Left kidney (tissue), 8 donors: ENCODE measurements at places on chromosomes 12 and 14.
A peak's percentile ranks its signal among the peaks of the same experiment; 100 is the strongest.

DNA sequence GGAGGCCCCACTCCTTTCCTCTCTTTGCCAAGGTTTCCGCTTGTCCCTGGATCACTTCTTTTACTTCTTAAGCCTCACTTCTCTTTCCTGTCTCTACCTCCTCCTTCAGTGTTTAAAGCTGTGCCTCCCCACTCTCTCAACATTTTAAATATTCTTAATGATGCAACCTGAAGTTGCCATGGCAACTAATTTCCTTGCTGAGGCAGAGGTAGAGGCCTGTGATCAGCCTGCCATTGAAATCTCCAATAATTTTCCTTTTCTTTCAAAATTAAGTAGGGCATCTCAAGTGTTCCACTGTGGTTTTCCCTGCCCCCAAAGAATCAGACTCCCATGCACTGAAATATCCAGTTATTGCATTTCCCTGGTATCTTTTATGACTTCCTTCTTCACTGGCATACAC is 108.6 kb upstream of the VRK1 start:
- no peak for DNase-seq

DNA sequence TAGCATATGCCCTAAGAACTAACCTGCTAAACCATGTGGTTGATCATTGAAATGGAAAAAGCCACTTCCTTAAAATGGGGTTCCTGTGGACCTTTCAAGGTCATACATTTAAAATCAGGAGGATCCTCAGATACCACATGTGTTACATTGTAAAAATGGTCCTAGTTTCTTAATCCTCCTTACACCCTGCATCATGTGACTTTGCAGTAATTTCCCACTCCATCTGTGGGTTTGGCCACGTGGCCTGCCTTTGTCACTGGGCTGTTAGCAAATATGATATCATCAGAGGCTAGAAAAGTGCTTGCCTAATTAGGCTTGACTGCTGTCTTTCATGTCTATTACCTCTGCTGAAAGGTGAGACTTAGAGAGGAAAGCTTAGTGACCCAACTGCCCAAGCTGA is 70.7 kb downstream of the CMKLR1 start:
- DNase-seq, result no peak

- DNase-seq, result no peak
These were observed 209.5 kb upstream of the STXBP6 start for GRCh38 chr14:25259470-25259869.

GRCh38 chr12:110590806-110591326 is 7.7 kb upstream of the PPTC7 start:
- DNase-seq, result no peak

DNA sequence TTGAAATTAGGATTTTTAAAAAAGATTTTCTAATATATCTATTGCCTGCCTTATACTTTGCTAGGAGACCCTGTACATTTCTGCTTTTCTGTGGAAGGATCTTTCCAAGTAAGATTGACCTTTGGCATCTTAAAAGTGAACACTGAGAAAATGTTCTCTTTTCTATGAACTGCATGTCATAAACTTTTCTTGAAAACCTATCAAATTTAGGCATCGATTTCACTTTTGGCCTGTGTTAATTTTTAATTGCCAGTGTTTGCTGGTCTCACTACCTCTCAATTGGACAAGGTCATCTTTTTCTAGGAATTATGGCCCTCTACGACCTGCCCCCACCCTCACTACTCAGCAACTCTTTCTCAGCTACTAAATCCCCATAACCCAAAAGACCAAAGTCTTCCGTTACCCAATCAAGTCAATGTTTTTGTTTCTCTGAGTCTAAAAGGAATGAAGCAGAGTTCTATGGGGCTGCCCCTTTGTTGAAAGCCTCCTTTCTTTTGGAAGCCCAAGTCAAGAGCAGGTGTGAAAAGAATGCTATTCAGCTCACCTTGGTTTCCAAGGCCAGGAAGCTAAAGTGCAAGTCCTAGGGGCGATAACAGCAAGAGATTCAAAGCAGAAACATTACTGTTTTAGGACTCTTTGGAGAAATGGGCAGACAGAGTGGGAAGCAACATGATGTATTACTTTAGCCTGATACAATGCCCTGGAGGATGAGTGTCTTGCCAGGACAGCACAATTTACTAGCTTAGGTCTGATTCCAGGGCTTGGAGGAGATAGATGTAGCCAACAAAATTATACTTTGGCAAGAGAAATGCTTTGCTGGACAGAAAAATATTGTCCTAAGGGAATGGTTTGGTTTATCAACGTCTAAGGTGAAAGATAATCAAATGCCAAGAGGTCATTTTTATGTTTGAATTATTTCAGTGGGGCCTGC is 55.0 kb downstream of the IGF1 start:
- DNase-seq, result no peak

DNA sequence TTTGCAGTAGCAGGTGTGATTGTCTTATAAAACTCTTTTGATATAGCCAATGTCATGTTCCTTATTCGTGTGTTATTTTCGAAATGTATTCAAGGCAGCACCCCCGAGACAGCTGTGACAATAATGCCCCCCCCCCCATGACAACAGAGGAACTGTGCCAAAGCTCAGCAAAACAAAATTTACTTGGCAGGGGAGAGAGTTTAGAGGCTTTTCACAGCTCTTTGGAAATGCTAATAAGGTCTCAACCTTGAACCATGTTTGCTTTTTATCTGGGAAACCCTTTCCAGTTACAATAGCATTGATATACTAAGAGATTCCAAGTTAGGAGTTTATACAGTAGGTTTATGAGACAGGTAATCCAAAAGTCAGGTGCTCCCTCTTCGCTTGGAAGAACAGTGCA is 56.4 kb upstream of the USP44 start:
- DNase-seq, result no peak

- peak; percentile 53 for DNase-seq
These were observed 43.3 kb downstream of the GALNT8 start for GRCh38 chr12:4763549-4763948.

- DNase-seq, result no peak
These were observed 90.2 kb upstream of the TMTC2 start for GRCh38 chr12:82596483-82596882.

DNA sequence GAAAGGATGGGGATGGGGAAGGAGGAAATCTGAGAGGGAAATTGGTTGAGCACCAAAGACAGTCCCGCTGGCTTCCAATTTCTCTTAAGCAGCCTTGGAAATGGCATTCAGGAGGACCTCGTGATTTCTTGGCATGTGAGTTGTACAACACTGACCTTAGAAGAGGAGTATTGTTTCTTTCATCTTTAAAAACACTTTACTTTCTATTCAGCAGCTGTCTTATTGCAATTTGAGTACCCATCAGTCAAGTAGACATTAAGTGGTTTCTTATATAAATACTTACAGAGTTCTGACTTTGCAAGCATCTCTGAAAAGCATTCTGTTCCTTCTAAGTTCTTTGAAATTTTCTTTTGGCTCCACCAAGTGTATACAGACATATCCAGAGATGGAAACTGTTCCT is 83.2 kb downstream of the LMNTD1 start:
- DNase-seq, result peak; percentile 6

DNA sequence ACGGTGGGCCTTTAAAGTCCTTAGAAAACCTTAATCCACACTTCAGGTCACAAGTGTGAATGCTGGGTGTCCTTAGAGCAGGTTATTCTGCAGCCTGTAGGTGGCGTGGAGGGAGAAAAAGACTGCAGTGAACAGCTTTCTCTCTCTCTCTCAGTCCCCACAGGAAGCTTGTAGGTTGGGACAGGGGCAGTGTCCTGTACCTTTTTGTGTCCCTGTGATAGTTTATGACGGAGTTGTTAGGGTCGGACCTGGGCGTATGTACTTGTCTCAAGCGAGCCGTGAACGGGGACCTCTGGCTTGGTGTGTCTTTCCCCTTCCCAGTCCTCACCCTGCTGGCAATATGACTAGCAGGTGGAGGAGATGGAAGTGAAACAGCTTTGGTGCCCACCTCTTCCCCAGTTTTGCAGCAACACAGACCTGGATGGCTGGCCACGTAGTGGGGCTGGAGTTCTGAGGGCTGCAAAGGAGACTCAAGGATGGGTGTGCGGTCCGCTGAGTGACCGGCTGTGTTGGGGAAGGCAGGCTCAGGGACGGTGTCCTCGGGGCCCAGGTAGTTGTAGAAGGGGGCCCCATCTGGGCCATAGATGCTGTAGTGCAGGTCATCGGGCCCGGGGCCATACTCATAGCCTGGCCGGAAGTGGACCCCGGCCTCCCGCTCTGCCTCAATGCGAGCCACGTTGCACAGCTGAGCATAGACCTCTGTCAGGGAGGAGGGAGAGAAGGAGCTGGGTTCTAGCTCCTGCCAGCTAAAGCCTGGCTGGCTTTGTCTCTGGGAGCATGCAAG is 8.9 kb downstream of the ISCA2 start:
- DNase-seq, result peak; percentile 52

GRCh38 chr12:237026-237815 is 23.3 kb upstream of the SLC6A12 start:
- no peak for DNase-seq
